ENCODE measurements at places on chromosomes 1 and 21.

GRCh38 chr1:12769976-12770505, 3.5 kb upstream of the PRAMEF12 start:
- DNase-seq: no peak

- no peak for DNase-seq
Observed at GRCh38 chr21:37219761-37220432, 47.2 kb downstream of the VPS26C start.

GRCh38 chr1:205837382-205837970, 12.5 kb downstream of the PM20D1 start:
- DNase-seq: no peak

DNA sequence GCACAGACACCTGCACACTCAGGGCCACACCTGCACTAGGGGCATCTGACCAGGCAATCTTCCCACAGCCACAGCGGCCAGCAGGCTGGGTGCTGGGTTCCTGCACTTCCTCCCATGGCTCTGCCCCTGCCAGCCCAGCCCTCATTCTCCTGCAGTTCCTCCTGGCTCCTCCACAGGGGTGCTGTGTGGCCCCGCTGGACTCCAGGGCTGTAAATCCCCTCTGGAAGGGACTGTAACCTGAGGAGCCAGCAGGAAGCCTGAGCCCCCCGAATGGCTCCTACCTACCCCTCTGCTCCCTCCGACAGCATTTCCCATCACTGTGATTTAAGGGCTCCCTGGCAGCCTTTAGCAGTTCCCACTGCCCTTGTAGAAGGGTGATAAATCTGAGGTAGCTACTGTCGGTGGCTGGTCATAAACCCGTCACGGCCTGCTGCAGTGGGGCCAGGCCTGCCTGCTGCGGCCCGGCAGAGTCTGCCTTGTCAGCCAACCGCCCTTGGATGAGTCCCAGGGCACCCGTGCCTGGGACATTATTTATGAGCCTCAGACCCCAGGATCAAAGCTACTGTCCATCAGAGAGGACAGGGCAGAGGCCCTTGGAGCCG, 8.8 kb downstream of the UBL4B start:
- DNase-seq: no peak

- DNase-seq: no peak
Observed at GRCh38 chr1:94324178-94324544, 86.8 kb upstream of the ARHGAP29 start.

GRCh38 chr1:180680558-180681144, 48.8 kb downstream of the XPR1 start:
- DNase-seq: no peak

DNA sequence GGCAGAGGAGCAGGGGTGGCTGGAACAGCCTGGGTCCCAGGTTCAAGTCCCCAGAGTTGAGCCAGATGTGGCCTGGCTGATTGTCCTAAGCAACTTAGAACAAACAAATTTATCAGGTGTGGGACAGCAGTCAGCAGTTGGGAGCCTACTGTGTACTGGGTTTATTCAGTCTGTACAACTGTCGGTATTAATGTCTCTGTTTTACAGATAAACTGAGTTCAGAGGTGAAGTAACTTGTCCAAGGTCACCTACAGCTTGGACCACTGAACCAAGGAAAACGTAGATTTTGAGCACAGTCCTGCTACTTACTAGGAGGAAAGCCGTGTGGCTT, 14.6 kb upstream of the TRIM63 start:
- no peak for DNase-seq

- DNase-seq: no peak
Observed at GRCh38 chr1:40258445-40258769, 371 bp downstream of the ZMPSTE24 start.

- DNase-seq: no peak
Observed at GRCh38 chr1:40887012-40887378, 24.8 kb upstream of the CITED4 start.

- DNase-seq: no peak
Observed at GRCh38 chr1:208731981-208732821, 488.0 kb upstream of the PLXNA2 start.

- DNase-seq: no peak
Observed at GRCh38 chr1:76473591-76473990, 393.7 kb upstream of the ST6GALNAC5 start.

DNA sequence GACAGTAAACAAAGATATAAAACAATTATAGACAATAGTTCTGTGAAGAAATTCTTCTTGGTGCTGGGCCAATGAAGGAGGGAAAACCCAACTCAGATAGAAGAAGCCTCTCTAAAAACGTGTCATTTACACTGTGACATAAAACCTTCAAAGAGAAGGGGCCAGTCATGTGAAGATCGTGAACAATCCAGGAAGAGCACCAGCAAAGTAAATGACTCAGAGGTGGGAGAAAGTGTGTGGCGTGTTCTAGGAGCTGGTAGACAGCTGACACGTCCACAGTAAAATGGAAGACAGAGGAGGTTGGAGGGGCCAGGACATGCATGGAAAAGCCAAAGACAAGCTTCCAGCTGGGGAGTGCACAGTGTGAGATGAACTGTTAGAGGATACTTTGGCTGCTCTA, 143.6 kb downstream of the VAV3 start:
- DNase-seq: no peak

- DNase-seq: no peak
Observed at GRCh38 chr21:15679630-15680029, 50.2 kb upstream of the USP25 start.

DNA sequence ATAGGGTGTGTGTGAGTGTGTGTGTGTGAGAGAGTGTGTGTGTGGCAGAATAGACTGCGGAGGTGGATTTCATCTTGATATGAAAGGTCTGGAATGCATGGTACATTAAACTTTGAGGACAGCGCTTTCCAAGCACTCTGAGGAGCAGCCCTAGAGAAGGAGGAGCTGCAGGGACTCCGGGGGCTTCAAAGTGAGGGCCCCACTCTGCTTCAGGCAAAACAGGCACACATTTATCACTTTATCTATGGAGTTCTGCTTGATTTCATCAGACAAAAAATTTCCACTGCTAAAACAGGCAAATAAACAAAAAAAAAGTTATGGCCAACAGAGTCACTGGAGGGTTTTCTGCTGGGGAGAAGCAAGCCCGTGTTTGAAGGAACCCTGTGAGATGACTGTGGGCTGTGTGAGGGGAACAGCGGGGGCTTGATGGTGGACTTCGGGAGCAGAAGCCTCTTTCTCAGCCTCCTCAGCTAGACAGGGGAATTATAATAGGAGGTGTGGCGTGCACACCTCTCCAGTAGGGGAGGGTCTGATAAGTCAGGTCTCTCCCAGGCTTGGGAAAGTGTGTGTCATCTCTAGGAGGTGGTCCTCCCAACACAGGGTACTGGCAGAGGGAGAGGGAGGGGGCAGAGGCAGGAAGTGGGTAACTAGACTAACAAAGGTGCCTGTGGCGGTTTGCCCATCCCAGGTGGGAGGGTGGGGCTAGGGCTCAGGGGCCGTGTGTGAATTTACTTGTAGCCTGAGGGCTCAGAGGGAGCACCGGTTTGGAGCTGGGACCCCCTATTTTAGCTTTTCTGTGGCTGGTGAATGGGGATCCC, 18.3 kb upstream of the HDAC1 start:
- no peak for DNase-seq

GRCh38 chr1:205497351-205497750, 7.1 kb upstream of the CDK18 start:
- no peak for DNase-seq

- no peak for DNase-seq
Observed at GRCh38 chr1:119409731-119410130, 5.2 kb upstream of the HSD3B2 start.

GRCh38 chr1:226871636-226872327, 1.4 kb downstream of the PSEN2 start:
- DNase-seq: no peak
